ENCODE measurements at places on chromosomes 7 and 10.

- peak; percentile 50 for DNase-seq
Measured at GRCh38 chr7:155455776-155456737, 1.9 kb upstream of the EN2 start.

GRCh38 chr10:4677296-4678021, 148.5 kb upstream of the AKR1E2 start:
- no peak for DNase-seq

- DNase-seq, result no peak
Measured at GRCh38 chr10:88253-88652, 39.2 kb upstream of the TUBB8 start.

- no peak for DNase-seq
Measured at GRCh38 chr7:74069086-74069541, 14.5 kb upstream of the LIMK1 start.

DNA sequence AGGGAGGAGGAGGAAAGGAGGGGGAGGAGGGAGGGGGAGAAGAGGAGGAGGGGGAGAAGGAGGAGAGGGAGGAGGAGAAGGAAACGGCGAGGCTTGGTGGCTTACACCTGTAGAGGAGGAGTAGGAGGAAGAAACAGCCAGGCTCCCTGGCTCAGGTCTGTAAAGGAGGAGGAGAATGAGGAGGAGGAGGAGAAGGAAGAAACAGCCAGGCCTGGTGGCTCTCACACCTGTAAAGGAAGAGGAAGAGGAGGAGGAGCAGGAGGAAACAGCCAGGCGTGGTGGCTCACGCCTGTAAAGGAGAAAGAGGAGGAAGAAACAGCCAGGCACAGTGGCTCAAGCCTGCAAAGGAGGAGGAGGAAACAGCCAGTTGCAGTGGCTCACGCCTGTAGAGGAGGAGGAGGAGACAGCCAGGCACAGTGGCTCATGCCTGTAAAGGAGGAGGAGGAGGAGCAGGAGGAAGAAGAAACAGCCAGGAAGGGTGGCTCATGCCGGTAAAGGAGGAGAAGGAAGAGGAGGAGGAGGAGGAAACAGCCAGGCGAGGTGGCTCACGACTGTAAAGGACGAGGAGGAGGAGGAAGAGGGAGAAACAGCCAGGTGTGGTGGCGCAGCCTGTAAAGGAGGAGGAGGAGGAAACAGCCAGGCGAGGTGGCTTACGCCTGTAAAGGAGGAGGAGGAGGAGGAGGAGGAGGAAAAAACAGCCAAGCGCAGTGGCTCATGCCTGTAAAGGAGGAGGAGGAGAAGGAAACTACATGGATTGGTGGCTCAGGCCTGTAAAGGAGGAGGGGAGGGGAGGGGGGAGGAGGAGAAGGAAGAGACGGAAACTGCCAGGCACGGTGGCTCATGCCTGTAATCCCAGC, 14.9 kb upstream of the CRCP start:
- DNase-seq, result peak; percentile 96

DNA sequence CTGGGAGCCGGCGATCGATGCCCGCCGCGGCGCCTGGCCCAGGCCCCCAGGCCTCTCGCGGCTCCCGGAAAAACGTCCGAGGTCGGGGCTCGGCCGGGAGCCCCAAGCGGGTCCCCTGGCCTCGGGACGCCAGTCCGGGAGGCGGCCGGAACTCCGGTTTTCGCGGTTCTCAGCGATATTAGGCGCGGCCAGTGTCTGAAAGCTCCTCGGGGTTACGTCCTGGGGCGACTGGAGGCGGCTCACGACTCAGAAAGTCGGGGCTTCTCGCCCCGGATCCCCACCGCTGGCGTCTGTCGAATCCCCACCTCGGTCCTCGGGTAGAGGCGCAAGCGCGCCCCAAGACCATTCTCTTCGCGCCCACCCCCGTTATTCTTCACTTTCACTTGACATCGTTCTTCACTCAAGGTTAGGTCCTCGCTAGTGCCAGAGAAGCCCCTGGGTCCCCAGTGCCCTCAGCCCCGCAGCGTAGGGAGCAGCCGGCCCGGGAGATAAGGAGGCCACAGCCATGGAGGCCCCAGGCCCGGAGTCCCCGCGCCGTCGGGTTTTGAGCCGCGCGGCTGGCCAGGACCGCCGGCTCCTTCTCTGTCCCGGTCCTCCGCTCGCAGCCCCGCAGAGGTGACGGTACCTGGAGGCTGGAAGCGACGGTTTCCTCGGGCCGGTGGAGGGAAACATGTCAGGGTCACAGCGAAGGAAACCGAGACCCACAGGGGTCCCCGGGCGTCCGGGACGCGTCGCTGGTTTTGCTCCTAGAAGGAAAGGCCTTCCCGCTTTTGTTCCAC, 35.2 kb upstream of the EBLN1 start:
- peak; percentile 32 for DNase-seq

DNA sequence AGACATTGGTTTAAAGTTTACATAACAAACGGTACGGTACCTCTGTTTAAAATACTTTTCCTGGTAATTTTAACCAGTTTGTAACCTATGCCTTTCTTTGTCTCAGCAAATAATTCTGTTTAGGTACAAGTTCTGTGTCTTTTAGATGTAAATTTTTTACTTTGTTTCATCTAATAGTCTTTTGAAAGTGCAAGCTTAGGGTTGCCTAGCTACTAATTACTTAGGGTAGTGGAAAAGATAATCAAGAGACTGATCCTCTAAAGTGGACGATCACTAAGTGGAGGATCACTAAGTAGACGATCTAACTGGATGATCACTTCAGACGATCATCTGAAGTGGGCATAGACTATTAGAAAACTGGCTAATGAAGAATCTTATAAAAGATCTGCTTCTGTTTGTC, 16.1 kb upstream of the FKBP9 start:
- no peak for DNase-seq

- DNase-seq, result no peak
Measured at GRCh38 chr7:7146837-7147236, 35.5 kb upstream of the C1GALT1 start.

GRCh38 chr7:132650498-132650897, 74.2 kb upstream of the PLXNA4 start:
- no peak for DNase-seq

Measured in G401 (cell line).